ENCODE measurements at places on chromosomes 3 and 15.

DNA sequence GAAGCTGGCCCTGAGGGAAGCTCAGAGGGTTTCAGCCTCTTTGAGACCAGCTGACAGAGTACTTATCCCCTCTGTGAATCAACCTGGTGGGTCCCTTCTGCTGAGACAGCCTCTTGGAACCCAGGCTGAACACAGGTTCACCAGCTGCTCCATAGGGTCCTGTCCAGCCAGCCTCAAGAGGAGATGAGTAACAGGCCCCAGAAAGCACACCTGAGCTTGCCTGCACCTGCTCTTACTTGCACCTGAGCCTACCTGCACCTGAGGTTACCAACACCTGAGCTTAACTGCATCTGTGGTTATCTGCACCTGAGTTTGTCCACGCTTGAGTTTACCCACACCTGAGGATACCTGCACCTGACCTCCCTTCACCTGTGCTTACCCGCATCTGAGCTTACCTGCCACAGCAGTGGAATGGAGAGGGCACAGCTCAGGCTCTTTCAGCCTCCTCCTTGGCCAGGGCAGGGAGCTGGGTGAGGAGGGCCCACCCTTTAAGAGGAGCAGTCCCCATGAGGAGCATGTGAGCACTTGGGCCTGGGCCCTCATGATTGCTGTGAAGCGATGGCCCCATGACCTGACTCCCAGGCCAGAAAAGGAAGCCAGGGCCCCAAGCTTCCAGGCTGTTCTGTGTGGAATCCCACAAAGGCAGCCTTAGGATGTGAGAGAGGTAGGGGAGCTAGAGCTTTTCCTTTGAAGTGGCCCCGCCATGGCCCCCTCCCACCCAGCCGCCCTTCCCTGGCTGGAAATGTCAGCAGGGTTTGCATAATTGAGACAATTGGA is at the start of gene TRPM1:
TRPM1 (minus strand) TSS at position 464 of the 777 bp plus-strand sequence. CDS start 20,370 bp downstream, outside the sequence.
- no peak for DNase-seq

DNA sequence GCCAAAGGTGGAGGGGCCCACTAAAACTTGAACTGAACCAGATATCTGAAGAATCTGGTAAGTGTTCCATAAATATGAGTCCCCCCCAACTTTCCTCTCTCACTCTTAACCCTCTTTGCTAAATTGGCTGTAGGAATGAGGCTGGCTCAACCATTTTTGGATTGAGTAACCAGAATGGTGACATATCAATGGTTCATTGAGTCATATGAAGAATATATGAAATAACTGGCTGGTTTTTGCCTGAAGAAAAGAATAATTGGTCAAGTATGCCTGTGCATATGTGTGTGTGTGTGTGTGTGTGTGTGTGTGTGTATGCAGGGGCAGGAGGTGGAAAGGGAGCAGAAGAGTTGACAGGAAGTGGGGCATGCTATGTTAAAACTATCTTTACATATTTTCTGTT is 472.9 kb upstream of the THBS1 start:
- no peak for DNase-seq

DNA sequence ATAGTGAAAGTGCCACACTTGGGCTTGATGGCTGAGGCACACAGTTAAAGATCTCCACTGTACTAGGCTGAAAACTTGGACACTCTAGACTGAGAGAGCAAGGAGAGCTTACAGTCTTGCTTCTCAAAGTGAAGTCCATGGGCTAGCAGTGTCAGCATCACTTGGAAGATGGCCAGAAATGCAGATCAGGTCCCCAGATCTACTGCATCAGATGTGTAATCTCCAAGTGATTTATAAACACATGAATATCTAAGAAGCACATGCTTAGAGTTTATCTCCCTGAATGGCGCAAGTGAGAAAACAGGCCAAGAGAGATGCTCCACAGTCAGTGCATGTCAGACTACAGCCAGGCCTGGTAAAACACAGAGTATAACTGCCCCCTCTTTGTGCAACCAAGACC is 308.6 kb downstream of the CLSTN2 start:
- no peak for DNase-seq

GRCh38 chr3:169268286-169268776 is 395.2 kb downstream of the MECOM start:
- DNase-seq = no peak

- no peak for DNase-seq
Measured at GRCh38 chr3:15539066-15539465, 17.6 kb upstream of the COLQ start.

DNA sequence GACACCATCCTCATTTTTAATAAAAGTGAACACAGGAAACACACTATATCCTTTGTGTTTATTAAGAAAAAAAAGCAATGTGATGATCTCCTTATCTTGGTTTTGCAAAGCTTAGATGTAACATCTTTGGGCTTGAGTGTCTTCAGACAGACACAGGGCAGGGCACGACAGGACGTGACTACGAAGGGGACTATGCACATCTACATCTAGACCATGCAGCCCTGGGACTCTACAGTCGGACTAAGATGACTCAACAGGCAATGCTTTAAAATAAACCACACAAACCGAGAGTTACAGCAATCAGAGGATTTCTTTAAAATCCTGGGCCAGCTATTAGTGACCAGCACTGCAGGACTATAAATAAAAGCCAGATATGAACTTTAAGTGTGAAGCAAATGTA is 22.8 kb upstream of the TM2D3 start:
- DNase-seq = peak; percentile 89

DNA sequence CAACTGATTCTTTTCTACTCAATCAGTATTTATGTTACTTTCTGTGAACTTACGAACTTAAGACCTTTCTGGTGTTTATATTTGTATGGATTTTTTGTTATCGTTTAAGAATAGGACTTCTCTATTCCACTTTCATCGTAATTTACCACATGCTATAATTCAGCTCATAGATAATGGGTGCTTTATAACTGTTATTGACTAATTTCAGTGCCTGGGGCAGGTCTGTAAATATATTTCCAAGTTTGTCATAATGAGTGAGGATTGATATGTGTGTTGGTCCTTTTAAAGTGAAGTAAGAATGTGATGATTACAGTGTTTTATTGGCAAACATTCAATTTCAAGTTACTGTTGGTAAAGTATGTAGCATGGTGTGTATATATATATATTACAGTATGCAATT is 1.8 kb upstream of the NAALADL2 start:
- DNase-seq = no peak

DNA sequence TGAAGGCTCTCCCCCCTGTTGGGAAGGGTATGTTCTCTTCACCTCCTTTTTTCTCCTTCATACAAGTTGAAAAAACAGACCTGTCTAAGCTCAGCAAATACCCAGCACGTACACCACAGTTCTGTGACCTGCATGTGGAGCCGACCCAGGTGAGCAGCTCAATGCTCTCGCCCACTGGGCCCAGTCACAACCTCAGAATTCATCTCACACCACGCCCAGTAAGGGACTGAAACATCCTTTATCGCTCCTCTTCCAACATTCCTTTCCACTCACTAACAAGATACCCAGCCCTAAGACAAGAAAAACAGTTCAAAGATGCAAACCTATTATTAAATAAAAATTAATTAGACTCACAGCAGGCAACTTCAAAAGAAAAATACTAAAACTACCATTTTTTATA is 68.9 kb downstream of the FOXP1 start:
- peak; percentile 28 for DNase-seq

GRCh38 chr3:116994351-116994879 is 284.8 kb downstream of the TUSC7 start:
- no peak for DNase-seq

DNA sequence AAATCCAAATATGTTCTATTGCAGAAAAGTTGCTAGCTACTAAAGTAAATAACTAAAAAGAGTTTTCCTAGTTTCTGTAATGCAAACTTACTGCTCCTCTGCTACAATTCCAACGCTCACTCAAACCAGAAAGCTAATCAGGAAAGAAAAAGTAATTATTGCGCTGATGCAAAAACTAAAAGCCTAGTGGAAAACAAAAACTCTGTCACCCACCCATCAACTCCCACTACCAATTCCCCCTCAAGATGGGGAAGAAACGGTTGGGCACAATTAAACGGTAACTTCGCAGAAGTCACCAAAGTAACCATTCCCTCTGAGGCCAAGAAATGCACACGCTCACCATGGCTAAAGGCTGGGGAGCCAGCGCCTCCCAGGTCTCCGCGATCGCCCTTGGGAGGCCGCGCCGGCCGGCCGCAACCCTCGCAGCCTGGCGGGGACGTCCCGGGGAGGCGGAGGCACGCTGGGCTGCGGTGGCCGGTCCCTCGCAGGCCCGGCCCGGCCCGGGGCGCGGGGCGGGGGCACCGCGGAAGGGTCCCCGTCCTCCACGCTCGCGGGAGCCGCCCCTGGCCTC is 684 bp downstream of the SLTM start:
- DNase-seq = peak; percentile 38

DNA sequence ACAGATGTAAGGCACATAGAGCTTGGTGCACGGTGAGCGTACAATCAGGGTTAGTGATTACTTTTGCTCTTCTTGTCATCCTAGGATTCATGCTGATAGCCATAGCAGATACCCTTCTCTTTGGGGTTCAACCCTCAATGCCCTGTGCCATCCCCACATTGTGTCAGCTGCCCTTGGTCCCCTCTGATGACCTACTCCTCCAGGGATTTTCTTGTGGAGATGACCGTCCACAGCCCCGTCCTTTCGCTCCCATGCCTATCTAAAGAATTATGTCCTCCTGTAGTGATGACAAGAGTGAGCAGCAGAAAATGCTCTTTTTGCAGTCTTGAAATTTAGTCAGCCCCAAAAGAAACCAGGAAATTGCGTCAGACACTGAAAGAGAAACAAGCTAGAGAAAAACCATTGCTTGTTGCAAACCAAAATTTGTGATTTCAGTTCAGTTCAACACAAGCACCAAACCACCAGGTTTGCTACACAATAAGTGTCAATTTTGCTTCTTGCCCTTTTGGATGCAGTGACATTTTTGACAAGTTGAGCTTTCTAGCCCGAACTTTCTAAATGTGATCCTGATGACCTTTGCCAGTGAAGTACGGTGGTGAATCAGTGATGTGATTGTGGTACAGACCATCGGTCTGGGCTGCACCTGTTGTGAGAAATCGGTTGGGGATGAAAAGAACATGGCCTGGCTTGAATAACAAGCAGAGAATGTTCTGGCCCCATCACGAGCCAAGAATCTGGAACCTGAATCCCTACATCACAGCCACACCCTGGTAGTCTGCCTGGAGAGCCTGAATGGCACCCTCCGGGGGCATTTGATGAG is 41.3 kb downstream of the CMTM7 start:
- DNase-seq = no peak

GRCh38 chr3:174532216-174532615 is 326.9 kb upstream of the NAALADL2 start:
- no peak for DNase-seq

GRCh38 chr3:154125378-154126030 is 4.3 kb downstream of the ARHGEF26 start:
- DNase-seq = no peak

GRCh38 chr15:64522226-64522823 is 61.9 kb downstream of the ZNF609 start:
- no peak for DNase-seq

- DNase-seq = no peak
Measured at GRCh38 chr3:29919571-29919970, 638.7 kb downstream of the RBMS3 start.

DNA sequence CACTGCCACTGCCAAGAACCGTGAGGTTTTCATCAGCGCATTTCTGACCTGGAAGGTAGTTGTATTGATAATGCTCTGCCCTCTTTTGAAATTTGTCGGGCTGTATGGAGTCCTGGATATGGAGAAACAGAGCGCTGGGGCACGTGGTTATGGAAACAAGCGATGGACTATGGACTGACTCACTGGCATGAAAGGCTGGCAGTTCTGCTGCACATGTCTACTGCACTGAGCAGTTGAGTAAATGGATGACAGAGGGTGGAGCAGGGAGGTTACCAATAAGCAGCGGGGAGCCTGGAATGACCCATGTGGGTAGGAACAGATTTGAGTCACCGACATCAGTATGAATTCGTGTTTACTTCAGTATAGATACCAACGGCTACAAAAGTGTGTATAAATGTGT is 429.5 kb downstream of the OCA2 start:
- no peak for DNase-seq

DNA sequence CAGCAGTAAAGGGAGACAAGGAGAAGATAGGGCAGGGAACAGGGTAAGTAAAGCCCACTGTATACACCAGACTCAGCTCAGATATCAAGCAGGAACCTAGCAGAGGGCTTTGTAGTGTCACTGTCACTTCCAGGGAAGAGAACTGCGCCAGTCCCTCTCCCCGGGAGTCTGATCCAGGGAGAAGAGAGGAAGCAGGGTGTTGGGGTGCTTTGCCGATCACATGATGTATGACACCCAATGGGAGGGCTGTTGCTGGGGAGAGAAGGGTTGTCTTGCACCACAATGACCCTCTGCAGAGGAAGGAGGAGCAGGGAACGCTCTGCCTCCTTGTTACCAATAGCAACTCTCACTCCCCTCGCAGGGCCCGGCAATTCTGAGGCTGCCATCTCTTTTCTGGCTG is 147.2 kb upstream of the SLC2A2 start:
- no peak for DNase-seq

DNA sequence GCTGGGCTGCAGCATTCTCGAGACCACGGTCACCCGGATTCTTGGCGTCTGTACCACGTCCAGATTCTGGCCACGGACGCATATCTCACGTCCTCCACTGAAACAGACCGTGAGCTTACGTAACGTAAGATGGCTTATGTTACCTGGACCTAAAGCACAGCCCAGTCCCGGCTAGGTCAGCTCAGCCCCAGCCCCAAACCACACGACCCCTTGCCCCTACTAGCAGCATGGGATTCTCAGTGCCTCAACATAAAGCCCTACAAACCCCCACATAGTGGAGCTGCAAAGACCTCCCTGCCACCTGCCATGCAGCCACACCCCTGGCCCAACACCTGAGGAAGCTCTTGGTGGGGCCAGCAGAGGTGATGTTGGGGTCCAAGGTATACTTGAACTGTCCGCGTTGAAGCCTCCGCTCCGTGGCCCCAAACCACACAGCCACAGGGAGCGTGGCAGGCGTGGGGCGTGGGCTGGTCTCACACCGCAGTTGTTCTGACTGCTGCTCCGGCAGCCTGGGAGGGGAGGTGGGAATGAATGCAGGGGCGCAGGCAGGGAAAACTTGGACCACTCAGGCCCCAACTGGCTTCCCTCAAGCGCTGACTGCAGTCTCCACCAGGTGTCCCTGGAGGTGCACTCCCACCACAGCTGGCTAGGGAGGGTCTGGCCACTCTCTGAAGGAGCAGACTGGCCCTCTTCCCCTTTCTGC is 14.5 kb downstream of the PLXNB1 start:
- DNase-seq = no peak

GRCh38 chr3:43023746-43024145 is 44.6 kb downstream of the GASK1A start:
- no peak for DNase-seq

GRCh38 chr3:48566401-48566760 is 2.8 kb upstream of the UCN2 start:
- DNase-seq = no peak

Data from EL (cell line).